ENCODE measurements at places on chromosomes 5 and 9. TPM values are rescaled to one million over a fixed set of nuclear protein-coding genes. Genes with fewer than 3 reads are reported as not detected.

GRCh38 chr5:122775550-122776542 is 966 bp downstream of the SNX2 start:
- peak; percentile 14 for DNase-seq

DNA sequence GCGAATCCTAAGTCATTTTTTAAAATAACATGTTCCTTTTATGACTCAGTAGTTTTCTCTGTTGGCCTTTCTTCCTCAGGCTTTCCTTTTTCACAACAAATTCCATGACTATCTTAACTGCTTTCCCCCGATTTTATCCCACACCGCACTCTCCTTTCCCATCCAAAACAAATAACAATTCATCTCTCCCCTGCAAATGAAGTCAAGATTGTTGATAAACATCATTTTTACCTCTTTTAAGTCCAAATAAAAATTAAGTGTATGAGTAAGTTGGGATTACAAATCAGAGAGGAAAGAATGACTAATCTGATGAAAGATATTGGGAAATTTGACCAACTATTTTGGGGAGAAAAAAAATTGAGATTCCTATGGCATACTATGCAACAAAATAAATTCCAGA is 47.3 kb downstream of the SEC61B start:
- no peak for DNase-seq

- no peak for DNase-seq
Observed at GRCh38 chr9:114823441-114823840, 17.6 kb upstream of the TNFSF15 start.

PLPPR1 gene
- total RNA-seq, result not detected

DNA sequence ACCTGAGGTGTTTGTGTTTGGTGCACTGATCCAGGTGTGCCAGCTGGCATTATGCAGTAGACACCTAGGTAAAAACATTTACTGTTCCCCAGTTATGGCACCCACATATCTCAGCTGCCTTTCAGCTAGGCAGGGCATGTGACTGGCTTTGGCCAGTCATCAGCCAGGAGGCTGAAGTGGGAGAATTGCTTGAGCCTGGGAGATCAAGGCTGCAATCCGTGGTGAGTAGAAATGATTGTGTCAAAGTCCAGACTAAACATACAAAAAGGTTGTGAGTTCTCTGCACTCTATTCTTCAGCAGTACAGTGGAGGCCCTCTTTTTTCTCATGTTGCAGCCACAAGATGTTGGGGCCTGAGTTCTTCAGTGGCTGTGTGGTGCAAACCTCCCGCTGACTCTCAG is 3.2 kb upstream of the FBLL1 start:
- DNase-seq, result no peak

GNE gene
- 19.5 TPM for total RNA-seq

- DNase-seq, result no peak
Observed at GRCh38 chr5:180180846-180181245, 28.2 kb downstream of the RASGEF1C start.

ANGPTL2 gene
- 5.0 TPM for total RNA-seq

DNA sequence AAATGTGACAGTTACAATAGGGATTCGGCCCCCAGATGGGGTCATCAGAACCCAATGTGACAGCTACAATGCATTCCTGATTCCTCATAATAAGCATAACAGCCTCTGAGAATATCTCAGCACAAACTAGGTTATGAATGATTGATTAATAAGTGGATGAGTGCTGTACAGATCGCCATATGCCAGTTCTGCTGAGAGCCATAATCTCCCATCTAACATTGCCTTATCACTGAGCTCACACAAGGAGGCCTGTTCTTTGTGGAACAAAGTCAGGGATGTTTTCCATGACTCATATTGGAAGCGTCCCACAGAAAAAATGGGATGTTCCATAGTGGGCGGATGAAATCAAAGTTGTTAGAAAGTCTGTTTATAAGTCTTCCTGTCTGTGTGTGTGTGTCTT is 89.6 kb downstream of the KIF4B start:
- DNase-seq, result peak; percentile 46

CBY3 gene
- not detected for total RNA-seq

DNA sequence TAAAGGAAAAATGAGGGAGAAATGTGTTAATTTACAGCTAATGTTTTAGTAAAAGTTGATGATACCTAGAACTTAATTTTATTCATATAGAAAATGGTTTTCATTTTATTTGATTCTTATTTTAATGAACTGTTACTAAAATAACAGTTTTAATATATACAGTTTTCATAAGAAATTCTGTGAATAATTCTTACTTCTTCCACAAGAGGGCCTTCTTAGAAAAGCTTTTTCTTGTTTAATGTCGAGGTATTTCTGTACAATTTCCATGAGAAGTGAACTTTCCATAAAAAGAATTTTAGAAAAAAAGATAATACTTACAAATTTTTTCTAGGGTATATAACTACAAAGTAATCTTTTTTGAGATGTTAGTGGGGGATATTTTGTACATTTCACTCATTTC is 73.9 kb downstream of the KLF9 start:
- DNase-seq, result no peak

- no peak for DNase-seq
Observed at GRCh38 chr5:26884481-26884880, 153.9 kb downstream of the CDH9 start.

F12 gene
- 8.5 TPM for total RNA-seq

DNAH5 gene
- total RNA-seq, result 0.16 TPM

RMRP gene
- 6,816 TPM for total RNA-seq

DNA sequence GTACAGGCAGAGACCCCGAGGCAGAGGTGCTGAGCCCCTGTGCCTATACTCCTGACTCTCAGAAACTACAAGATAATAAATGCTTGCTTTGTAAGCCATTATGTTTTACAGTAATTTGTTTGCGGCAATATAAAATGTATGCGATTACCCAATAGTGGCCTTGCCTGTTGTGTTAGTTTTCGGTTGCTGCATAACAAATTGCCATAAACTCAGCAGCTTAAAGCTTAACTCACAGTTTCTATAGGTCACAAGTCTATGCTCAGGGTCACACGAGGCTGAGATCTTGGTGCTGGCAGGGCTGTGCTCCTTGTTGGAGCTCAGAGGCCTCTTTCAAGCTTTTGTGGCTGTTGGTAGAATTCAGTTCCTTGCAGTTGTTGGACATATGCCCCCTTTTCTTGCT is 114.8 kb downstream of the COL23A1 start:
- DNase-seq, result no peak

DNA sequence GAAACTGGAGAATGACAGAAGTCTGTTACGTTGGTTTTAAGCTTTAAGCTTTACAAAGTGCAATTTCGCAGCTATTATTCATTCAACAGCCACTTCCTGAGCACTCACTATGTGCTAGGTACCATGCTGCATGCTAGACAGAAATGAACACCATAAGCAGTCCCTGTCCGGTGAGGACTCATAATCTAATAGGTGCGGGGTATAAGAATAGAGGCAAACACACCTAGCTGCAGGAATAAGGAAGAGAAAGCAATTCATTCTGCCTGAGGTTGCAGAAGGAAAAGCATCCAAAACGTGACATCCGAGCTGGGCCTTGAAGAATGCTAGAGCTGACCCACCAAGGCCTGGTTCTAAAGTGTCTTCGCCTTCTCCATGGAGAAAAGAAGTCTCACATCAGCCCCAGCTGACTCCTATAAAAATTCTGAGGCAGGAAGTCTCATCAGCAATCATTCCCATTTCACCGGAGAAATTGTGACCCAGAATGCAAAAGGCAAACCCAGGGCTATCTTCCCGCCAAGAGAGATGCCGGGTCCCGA is 542 bp downstream of the FKBP15 start:
- DNase-seq, result peak; percentile 3

DNA sequence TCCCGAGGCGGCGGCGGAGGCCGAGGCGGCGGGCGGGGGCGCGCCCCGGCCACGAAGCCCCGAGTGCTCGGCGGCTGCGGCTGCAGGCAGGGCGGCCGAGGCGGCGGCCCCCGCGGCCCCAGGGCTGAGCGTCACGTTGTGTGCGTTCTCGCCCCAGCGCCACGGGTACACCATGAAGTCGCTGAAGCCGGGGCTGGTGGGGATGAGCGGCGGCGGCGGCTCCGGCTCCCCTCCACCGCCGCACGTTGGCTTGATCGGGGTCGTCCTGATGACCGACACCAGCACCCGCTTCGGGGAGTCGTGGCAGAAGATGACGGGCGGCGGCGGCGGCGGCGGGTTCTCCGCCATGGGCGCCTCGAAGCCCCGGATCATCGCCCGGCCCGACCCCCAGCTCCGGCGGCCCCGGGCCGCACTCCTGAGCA is 498 bp downstream of the ZNF367 start:
- no peak for DNase-seq

DNA sequence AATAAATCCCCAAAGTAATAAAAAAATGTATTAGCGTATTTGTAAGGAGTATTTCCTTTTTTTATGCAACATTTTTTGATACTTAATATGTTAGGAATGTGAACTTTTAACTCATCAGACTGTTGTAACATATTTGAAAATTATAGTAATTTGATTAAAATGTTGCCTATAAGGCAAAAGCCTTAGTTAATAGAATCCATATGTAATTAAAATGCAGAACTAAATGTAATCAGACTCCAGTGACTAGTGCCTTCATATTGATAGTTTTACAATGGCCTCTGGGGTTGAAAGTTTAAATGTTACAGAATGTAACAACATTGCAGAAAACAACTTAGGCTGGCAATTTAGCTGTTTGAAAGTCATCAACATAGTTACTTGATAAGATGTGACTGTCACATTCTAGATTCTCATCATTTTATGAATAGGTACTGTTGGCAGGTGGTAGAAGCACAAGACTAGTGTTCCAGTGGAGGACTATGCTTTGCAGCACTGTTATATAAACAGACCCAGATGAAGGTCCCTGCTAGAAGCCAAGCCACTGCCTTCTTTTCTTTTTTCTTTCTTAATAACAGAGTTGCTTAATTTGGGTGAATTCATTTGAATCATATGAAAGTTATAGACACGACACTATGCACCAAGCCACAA is 382.9 kb downstream of the CCDC171 start:
- no peak for DNase-seq

DNA sequence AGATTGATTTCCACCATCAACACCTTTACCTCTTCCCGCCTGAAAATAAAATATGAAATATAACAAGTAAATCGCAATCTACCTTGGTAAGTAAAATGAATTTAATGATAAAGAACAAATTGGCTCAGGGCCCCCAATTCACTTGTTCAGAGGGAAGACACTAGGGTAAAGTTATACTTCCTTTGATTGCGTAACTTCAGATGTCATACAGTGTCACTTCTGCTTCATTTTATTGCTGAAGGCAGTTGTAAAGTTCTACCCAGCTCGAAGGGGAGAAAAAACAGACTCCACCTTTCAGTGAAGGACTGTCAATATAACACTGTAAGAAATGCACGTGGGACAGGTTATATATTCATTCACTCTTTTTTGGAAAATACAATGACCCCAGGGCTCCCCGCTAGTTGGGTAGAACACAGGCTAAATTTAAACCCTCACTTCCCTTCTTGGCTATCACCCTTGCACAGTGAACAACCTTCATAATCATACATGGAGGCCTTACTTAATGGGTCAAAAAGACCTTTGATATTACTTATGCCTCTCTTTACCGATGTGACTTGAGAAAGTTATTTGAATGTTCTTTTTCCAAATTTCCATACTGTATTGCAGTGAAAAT is 848.8 kb downstream of the MAT2B start:
- no peak for DNase-seq

- DNase-seq, result peak; percentile 91
Observed at GRCh38 chr5:34923694-34924461, 5.5 kb upstream of the DNAJC21 start.

PCDHA10 gene
- total RNA-seq, result not detected

DNA sequence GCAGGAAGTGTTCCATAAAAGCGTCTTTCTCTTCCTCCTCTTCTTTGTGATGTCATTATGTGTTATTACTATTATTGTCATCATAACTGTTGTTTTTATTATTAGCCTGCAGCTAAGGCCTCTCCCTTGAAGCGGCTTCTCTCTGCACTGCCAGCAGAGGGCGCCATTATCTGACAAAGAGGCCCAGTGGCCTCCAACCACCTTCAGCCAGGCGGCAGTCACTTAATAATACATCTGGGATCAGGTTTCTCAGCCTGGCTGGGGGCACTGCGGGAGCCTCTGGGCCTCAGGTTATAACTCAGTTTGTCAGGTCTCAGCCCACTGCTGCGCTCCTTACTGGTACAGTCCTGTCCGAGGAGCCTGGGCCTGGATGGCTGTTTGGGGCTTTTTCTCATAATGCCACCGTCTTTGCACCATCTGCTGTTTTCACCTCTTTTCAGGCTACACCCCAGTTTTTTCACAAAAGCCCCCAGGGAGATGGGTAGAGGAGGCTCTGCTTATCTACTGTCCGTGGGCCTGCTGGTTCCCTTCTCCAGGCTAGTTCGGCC is 281.9 kb downstream of the NSG2 start:
- DNase-seq, result peak; percentile 68

- no peak for DNase-seq
Observed at GRCh38 chr9:136939431-136939995, 5.0 kb downstream of the FBXW5 start.

DNA sequence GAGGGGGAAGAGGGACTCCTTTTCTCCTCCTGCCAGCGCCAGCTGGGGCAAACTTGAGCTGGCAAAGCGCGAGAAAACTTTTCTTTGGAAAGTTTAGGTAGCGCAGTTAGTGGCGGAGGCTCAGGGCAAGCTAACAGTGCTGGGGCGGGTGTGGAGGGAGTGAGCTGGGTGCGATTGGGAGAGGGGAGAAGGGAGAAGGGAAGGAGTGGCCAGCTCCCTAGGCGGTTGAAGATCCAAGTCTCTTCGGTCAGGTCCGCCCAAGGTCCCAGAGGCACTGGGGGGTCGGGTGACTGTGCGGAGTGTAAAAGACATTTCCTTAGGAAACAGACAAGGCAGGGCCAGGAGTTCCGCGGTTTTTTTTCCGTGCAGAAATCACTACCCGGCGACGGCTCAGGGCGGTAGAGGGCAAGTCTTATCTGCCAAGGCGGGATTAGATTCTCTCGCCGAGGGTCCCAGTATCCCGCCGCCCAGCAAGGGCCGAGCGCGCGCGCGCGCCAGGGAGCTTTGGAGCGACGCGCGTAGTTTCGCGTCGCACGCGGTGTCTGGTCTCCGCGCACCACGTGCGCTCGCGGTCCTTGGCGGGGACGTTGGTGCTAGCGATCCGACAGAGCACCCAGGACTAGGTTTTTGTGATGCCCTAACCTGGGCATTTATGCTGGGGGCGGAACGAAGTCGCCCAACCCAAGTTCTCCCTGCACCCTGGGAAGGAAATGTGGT is 33.6 kb upstream of the NFIB start:
- no peak for DNase-seq
